ENCODE measurements at places on chromosomes 1 and 21.
A peak's percentile ranks its signal among the peaks of the same experiment; 100 is the strongest.

DNA sequence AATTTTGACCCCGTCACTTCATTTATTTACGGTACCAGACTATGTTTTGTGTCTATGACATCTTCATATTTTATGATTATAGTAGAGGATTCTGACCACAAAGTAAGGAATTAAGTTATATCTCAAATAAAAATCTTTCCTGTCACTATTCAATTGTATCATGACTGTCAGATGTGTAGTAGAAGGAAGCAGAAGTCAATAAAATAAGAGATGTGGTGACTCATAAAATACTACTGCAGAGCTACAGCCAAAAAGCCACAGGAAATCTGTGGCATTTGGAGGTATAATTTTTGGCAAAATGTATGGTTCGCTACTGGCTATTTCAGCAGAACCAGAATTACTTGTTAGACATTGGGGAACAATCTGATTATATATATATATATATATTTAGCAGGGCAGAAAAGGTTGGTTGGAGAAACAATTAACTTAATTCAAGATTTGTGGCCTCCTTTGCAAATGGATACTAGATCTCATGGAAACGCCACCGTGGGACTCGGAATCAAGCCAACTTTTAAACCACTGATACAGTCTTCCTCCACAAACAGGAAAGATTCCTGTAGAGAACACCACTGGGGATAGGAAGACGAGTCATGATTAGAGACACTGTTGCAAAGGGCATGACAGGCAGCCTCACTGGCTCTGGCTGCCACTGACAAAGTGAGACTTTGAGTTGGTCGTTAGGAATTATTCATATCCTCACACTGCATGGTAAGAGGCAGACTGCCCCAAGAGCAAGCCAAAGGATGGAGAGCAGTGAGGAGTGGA lies 5.1 kb downstream of the FCRL2 start:
- DNase-seq: no peak

- DNase-seq: no peak
Measured at GRCh38 chr21:45816794-45817193, 164.8 kb upstream of the COL6A1 start.

DNA sequence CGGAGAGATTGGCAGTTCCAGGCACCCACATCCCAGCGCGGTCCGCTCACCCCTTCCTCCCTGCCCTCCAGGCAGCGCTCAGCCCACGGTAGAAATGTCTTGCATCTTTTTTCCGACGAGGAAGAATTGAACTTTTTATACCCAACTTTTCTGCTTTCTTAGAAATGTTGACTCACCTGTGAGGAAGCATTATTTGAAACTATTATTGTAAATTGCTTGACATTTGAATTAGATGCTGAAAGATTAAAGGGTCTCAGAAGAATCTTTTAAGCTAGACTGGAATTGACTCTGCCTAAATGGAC lies 912 bp upstream of the SIPA1L2 start:
- no peak for DNase-seq

DNA sequence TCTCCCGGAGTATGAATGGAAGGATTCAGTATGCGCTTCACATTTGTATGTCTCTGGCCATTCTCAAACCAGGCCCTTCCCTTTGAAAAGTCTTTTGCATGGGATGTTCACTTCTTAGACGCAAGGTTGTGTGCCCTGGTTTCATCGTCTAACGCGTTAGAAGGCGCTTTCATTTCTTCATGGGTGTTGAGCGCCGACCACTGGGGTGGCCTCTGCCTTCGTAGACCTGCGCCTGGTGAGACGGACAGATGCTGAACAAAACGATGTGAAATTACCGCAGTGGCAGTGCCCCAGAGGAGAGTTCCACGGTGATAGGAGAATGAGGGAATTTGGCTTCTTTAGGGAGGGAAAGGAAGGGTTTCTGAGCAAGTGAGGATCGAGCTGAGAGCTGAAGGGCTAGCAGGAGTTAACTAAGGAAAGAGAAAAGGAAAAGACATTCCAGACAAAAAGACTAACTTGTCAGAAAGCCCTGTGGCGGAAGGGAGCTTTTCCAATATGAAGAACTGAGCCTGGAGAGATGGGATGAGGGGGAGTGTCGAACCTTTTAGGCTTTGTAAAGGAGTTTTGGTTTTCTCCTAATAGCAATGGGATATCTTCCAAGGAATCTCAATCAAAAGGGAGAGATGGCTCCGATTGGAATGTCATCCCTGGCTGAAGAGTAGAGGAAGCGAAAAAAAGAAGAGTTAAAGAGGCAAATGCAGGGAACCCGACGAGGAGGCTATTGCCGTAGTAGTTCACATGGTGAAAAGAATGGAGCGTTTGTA lies 951 bp downstream of the GGPS1 start:
- no peak for DNase-seq

DNA sequence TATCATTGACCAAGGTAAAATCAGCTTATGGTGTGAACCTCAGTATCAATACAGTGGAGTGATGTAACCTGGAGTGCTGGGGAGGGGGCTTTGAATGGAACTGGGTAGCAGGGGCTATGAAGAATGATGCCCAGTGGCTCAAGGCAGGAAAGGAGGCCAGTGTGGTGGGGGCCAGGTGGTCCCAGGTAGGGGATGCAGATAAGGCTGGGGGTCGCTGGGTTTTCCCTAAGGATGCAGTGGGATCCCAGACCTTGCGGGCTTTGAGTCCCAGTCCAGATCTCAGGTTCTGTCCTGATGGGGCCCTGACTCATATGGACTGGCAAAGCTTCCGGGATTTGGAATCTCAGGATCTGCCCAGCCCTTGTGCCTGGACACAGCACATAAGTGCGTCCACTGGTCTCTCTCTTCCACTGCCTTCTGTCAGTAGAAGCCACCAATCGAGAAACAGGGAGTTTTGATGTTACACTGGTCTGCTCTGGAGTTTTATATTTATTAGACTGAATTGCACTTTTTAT lies 52.0 kb downstream of the S100B start:
- no peak for DNase-seq

DNA sequence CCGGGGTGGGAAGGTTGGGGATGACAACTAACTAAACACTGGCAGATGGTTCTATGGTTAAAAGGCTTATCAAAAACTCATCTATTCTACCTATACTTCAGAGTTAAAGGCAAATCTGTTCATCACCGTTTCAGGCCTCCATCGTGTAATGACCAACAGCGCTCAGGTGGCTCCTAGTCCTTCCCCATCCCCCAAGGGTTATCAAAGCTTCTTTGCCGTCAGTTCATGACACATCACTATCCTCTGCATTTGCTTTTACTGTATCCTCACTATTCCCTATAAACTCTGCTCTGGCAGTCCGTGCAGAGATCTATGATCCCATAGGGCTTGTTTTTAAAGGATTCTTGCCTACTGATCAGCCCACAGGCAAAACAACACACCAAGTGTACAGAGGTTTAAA lies 8.2 kb downstream of the HMGN1 start:
- no peak for DNase-seq

- no peak for DNase-seq
Measured at GRCh38 chr1:112309499-112309898, 86.5 kb upstream of the CTTNBP2NL start.

GRCh38 chr1:16727190-16728111 lies 12.9 kb upstream of the RNU1-4 start:
- DNase-seq: peak; percentile 98

DNA sequence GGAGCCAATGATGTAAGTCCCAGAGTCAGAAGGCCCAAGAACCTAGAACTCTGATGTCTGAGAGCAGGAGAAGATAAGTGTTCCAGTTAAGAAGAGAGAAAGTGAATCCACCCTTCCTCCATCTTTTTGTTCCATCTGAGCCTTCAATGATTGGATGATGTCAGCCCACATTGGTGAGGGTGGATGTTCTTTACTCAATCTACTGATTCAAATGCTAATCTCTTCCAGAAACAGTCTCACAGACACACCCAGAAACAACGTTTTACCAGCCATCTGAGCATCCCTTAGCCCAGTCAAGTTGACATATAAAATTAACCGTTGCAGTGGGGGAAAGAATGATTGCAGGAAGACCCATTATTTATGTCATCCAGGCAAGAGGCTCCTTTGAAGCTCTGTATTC lies 16.5 kb upstream of the RNF220 start:
- no peak for DNase-seq

DNA sequence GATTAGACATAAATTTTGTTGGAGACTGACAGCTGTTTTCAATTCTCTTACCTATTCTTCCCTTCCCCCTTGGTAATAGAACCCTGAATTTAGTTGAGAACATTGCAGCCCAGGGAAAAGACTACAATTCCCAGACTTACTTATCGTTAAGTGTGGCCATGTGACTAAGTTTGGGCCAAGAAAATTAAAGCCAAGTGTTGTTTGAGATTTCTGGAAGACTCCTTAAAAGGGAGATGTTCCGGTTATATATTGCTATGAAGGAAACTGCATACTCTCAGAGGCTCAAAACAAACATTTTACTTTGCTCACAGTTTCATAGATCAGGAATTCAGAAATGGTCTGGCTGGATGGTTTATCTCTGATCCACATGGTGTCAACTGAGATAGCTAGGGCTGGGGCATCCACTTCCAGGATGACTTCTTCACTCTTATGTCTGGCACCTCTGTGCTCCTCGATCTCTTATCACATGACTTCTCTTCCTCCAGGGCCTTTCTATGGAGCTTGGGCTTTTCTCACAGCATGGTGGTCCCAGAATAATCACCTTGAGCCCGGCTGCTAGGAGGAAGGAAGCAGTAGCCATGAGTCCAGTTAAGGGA lies 22.4 kb upstream of the CD34 start:
- DNase-seq: no peak

DNA sequence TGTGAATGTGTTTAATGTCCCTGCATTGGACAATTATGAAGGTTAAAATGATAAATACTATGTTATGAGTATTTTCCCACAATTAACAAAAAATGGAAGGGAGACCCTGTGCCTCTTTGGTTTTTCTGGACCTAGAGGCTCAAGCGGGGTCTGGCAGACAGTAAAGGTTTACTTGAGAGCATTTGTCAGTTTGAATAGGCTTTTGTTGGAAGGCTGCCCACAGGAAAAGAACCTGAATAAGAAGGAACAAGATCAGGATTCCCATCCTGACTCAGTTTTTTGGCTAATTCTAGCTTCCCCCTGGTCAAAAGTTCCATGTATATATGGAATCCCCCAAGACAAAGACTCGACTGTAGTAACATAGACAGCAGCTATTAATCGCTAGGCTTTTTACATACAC lies 150.9 kb upstream of the JUN start:
- DNase-seq: no peak

DNA sequence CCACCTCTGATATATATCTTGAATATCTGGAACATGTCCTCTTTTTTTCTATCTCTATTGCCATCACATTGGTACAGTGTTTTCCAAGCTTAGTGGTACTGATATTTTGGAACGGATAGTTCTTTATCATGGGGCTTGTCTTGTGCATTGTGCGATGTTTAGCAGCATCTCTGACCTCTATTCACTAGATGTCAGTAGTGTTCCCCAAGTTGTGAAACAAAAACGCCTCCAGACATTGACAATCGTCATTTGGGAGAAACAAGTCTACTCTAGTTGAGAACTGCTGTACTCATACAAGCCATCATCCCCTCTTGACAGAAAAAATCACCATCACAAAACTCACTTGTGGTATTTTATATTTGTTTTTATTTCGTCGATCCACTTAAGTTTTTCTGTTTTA lies 79.7 kb upstream of the CHODL start:
- no peak for DNase-seq

GRCh38 chr1:65632235-65632634 lies 160.5 kb upstream of the PDE4B start:
- DNase-seq: no peak

GRCh38 chr1:113986802-113987201 lies 7.5 kb downstream of the OLFML3 start:
- DNase-seq: no peak

- DNase-seq: no peak
Measured at GRCh38 chr1:222061711-222062359, 319.9 kb upstream of the DUSP10 start.

DNA sequence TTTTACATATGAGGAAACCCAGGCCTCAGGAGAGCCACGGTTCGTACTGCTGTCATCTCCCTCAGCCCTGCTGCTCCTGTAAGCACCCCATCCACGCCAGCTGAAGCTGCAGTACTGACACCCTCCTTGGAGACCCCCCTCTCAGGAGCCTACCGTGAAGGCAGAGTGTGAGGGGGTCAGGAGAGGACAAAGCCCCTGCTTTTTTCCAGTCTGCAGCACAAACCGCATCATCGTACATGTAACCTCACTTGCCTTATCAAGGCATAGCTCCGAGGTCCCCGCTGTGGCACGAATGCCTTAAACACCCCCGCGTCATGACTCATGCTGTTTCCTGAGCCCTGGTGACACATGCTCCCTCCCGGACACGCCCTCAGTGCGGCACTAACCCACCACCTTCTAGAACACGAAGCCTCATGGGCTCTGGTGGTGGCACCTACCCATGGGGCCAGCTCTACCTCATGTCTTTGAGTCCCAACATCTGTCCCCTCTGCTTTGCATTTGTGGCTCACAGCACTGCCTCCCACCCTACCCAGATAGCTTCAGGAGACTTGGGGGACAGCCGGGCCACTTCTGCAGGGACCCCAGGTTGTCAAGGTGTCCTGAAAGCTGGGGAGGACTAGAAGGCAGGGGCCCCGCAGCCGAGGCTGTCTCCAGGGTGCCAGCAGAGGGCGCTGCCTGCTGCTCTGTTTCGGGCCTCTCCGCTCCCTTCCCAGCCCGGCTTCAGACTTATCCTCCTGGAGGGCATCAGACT lies 4.9 kb downstream of the SH3BGRL3 start:
- no peak for DNase-seq

- DNase-seq: no peak
Measured at GRCh38 chr1:207919523-207920170, 8.7 kb upstream of the CD34 start.

GRCh38 chr1:226717256-226717909 lies 21.7 kb downstream of the ITPKB start:
- DNase-seq: no peak

GRCh38 chr1:26915204-26915842 lies 1.5 kb upstream of the NR0B2 start:
- DNase-seq: no peak

- no peak for DNase-seq
Measured at GRCh38 chr1:162159515-162159914, 90.0 kb downstream of the NOS1AP start.

DNA sequence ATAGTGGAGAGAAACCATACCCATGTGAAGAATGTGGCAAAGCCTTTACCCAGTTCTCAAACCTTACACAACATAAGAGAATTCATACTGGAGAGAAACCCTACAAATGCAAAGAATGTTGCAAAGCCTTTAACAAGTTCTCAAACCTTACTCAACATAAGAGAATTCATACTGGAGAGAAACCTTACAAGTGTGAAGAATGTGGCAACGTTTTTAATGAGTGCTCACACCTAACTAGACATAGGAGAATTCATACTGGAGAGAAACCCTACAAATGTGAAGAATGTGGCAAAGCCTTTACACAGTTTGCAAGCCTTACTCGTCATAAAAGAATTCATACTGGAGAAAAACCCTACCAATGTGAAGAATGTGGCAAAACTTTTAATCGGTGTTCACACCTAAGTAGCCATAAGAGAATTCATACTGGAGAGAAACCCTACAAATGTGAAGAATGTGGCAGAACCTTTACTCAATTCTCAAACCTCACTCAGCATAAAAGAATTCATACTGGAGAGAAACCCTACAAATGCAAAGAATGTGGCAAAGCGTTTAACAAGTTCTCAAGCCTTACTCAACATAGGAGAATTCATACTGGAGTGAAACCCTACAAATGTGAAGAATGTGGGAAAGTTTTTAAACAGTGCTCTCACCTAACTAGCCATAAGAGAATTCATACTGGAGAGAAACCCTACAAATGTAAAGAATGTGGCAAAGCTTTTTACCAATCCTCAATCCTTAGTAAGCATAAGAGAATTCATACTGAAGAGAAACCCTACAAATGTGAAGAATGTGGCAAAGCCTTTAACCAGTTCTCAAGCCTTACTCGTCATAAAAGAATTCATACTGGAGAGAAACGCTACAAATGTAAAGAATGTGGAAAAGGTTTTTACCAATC lies 80.0 kb downstream of the JMJD4 start:
- no peak for DNase-seq

GRCh38 chr1:230502306-230502705 lies 76.2 kb upstream of the PGBD5 start:
- no peak for DNase-seq
